ENCODE measurements at places on chromosomes 2 and 18. TPM values are rescaled to one million over a fixed set of nuclear protein-coding genes. Genes with fewer than 3 reads are reported as not detected.

Gene IL18RAP
- total RNA-seq = not detected

DNA sequence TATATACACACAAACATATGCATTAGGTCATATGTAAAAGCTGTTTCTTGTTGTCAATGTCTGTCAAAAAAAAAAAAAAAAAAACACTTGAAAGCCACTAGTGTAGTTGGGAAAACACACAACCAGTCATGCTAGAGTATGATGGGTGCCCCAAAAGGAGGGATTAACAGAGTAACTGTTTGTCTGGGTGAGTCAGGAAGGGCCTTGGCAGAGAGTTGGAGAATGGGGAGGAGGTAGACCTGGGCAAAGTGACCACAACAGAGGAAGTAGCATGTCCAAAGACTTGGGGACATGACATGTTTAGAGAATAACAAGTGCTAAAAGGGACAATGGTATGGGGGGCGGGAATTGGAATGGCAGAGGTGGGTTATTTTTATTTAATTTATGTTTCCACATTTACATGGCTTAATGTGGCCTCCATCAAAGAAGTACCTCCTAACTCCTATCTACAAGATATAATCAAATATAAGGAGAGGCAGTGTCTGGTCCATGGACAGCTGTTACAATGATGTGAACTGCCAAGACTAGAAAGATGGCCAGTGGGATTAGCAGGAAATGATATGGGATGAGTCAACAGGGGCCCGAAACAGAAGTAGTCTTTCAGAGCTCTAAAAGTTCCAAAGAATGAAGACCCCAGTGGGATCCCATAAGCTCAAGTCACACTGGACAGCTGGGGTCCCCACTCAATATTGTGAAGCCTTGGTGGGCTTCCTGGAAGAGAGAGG, 99.9 kb upstream of the ZFP36L2 start:
- peaks cover 3% of the 10 kb centered on the region for H3K36me3 ChIP-seq
- H3K27me3 ChIP-seq = no peaks in the 10 kb centered on the region
- peak overlapping the region; percentile 9 for H3K27ac ChIP-seq
- peaks cover 39% of the 10 kb centered on the region for H3K4me1 ChIP-seq

DNA sequence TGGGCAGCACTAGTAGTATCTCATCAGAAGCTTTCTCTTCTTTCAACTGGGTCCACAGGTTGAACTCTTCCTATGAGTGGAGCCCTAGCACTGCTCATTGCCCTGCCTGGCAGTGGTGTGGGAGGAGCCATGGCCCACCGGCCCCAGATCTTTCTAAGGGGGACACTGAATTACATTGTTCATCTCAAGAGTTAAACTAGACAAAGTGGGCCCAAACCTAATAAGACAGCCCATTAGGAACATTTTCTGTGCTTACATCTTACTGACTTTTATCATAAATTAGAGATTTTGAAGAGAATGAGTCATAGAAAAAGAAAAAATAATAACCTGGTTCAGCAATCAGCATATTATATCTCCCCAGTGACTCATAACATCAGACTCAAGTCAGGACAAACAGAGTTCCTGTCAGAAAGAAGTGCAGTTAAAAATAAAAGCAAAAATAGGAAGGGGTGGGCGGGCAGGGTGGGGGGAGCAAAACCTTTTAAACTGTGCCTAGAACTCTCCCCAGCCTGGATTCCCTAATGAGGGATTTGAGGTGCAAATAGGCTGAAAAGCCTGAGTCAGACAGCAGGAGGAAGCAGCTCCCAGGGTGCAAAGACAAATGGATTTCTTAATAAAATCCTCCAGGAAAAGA, 161.6 kb upstream of the TRIB2 start:
- no peaks in the 10 kb centered on the region for H3K27me3 ChIP-seq
- H3K4me3 ChIP-seq = no peak overlapping the region
- H3K27ac ChIP-seq = peak overlapping the region; percentile 61
- DNase-seq = no peak
- H3K36me3 ChIP-seq = peaks cover 2% of the 10 kb centered on the region

GRCh38 chr2:73185965-73186364, 16.4 kb upstream of the NOTO start:
- no peak overlapping the region for H3K4me3 ChIP-seq
- H3K4me1 ChIP-seq = no peaks in the 10 kb centered on the region
- no peak for DNase-seq
- peaks cover 76% of the 10 kb centered on the region for H3K27me3 ChIP-seq
- no peaks in the 10 kb centered on the region for H3K36me3 ChIP-seq

GRCh38 chr18:76814256-76814655, 8.1 kb upstream of the ZNF236 start:
- H3K4me1 ChIP-seq = peaks cover 2% of the 10 kb centered on the region
- peak; percentile 40 for DNase-seq
- peaks cover 14% of the 10 kb centered on the region for H3K36me3 ChIP-seq

GRCh38 chr2:208648368-208648767, 241.8 kb downstream of the PTH2R start:
- H3K4me3 ChIP-seq = no peak overlapping the region
- no peaks in the 10 kb centered on the region for H3K4me1 ChIP-seq
- no peaks in the 10 kb centered on the region for H3K27me3 ChIP-seq
